ENCODE measurements at places on chromosomes 2 and 18.
A peak's percentile ranks its signal among the peaks of the same experiment; 100 is the strongest.

DNA sequence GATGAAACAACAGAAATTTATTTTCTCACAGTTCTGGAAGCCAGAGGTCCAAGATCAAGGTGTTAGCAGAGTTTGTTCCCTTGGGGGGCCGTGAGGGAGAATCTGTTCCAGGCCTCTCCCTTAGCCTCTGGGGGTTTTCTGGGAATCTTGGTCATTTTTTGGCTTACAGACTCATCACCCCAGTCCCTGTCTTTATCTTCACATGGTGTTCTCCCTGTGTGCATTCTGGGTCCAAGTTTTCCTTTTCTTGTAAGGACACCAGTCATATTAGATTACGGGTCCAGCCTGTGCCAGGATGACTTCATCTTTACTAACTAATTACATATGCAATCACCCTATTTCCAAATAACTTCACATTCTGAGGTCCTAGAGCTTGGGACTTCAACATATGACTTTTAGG, 292.5 kb upstream of the TRIB2 start:
- no peak for DNase-seq

DNA sequence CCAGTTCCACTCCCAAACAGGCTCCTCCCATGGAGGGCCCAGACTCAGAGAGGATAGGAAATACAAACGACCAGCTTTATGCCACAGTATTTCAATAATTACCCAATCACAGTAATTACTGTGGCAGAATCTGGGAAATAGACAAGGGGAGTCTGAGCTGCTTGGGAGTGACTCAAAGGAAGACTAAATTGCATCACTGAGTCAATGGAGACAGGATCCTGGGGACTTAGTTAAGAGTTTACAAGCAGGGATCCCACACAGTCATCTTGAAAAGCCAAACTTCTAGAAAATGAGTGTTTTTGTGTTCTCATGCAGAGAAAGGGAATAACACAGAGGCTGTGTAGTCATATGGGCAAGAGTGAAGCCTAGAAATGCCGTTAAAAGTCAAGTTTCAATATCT, 1142.1 kb downstream of the CNTNAP5 start:
- DNase-seq, result no peak

DNA sequence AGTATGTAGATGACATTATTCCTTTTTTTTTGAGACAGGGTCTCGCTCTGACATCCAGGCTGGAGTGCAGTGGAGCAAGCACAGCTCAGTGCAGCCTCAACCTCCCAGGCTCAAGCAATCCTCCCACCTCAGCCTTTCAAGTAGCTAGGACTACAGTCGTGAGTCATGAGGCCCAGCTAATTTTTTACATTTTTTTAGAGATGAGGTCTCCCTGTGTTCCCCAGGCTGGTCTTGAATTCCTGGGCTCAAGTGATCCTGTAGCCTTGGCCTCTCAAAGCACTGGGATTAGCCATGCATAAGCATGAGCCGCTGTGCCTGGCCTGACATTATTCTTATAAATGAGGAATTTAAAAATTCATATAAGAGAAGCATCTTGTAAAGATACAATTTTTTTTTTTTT, 86.9 kb downstream of the FAM117B start:
- no peak for DNase-seq

DNA sequence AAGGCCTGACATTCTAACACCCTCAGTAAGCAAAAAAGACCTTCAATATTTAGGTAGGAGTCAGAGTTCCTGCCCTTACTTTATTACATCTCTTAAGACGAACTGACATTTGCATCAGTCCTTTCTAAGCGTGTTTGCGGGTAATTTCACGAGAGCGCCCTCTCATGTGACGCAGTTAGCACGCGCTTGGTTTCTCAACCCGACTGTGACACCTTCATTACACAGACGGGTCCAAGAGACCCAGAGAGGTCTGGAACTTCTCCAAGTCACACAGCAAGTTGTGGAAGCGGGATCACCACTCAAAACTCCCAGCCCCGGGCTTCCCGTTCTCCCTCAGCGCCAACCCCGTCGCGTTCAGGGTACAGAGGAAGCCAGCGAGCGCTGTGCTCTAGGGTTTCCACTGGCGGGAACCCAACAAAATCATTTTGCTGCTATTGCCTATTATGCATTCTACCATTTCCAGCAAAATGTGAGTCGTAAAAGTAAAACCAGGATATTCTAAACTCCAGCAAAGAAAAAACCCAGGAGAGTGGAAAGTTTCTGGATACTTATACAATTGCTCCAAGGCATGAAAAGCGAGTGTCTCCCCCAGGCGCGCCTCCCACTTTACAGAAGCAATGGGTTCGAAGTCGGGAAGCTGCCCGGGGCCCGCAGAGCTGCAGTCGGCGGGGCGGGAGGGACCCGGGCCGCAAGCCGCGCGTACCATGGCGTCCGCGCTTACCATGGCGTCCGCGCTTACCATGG, 601 bp downstream of the ENOSF1 start:
- DNase-seq, result peak; percentile 79

- DNase-seq, result no peak
These were observed 12.5 kb downstream of the METTL21A start for GRCh38 chr2:207612714-207613113.

DNA sequence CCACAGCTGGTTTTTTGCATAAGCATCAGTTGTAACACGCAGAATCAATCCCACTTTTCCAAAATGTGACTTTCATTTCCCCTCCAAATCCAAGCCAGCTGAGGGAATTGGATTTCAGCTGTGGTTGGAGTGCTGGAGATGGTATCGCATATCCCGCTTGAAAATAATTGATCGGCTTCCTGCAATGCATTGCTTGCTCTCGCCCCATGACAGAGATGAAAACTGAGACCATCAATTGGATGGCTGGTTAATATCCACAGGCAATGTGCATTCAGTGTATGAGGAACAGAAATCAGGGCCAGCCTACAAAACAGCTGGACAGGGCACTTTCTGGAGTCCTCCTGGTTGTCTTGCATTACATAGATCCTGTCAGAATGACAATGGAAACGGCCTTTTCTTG, 135.3 kb downstream of the MAIP1 start:
- no peak for DNase-seq

GRCh38 chr2:53744395-53745065, 23.1 kb upstream of the CHAC2 start:
- no peak for DNase-seq

DNA sequence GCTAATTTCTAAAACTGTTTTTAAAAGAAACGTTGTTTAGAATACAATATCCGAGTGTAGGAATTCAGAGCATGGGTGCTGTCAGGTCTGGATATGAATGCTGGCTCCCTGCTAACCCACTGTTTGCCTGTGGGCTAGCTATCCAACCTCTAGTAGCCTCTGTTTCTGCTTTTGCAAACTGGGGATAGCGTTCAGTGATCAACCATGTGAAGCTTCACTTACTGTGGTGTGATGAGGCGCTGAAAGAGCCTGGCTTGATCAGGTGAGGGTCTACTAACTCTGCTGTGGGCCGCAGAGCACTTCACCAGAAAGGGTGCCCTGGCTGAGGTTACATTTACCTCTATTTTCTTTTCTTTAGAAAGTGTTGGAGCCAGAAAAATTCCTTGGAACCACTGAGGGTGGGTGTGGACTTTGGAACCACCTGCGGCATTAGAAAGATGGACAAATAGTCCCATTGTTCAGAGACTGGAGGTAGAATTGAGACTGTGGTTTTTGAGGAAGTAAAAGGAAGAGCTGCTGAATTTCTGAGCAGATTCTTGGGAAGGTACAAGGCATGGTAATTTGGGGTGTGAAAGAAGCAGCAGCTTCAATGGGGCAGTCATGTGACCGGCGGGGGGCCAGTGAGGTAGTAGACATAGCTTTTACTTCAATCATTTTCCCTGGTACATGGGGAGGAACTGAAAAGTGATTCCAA, 96.3 kb upstream of the CD302 start:
- DNase-seq, result no peak

DNA sequence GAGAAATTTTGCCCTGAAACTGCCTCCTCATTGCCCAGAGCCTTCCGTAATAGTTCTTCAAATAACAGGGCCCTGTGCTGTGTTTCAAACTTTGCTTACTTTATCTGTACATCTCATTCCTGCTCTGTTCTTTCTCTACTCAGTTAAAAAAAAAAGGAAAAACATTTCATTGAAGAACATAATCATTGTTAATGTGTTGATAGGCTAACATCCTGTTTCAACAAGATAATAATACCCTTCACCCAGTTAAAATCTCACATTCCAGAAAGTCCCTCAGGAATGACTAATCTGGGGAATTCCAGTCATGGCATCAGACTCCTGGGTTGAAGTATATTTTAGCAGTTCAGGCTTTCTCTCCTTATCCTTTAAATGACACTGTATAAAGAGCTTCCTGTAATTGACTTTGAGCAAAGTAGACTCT, 45.6 kb upstream of the ITGAV start:
- no peak for DNase-seq

DNA sequence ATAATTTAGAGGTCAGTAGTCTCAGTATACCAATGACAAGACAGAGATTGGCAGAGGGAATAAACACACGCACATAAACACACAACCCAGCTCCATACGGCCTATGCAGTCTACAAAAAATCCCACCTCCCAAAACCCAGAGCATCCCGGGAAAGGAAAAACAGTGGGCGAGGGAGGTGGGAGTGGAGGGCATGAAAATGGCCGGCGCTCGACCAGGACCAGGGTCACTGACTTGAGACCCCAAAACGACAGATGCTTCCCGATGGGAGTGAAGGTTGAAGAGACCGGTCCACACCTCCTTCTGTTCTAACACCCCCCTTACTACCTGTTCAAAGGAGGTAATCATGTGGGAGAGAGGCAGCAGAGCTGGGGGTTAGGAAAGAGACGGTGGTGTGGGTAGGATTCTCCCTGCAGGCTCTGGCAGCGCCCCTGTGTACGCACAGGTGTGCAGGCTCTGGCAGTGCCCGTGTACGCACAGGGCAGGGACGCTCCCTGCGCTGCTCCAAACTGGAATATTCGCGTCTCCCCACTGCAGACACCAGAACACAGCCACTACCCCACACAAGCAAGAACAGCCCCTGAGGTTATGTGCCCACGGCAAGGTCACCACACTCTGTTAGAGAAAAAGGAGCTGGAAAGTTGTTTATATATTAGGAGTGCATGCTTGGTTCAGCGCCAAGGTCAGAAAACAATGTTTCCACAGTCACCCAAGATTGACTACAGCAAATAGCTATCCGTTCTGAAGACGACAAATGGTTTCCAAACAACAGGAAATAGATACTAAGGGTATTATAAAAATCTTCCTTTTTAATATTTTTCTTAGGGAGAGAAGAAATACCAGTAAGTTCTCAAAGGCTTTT, 67.9 kb downstream of the EIPR1 start:
- no peak for DNase-seq

DNA sequence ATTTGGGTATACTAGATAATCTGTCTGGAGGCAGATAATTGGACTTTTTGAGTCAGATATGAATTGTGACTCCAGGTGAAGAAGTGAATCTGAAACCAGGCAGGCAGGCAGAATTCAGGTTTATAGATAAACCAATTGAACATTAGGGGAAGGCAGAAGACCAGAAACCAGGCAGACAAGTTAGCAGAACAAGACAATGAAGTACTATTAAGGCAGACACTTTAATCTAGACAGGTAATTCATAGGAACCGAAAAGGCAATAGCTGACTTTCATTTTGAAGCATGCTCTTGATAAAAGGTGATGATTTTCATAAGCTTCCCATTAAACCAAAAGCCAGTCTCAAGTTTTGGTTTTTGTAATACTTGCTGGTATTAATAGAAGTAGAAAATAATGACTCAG, 19.3 kb upstream of the SLC4A10 start:
- no peak for DNase-seq

- no peak for DNase-seq
These were observed 51.8 kb downstream of the COA5 start for GRCh38 chr2:98556344-98557033.

- DNase-seq, result no peak
These were observed 290.9 kb upstream of the SIX2 start for GRCh38 chr2:45300026-45300750.

- DNase-seq, result no peak
These were observed 14.9 kb downstream of the KIAA1328 start for GRCh38 chr18:36843784-36844183.

GRCh38 chr2:163690896-163691295, 44.9 kb downstream of the FIGN start:
- no peak for DNase-seq

- DNase-seq, result no peak
These were observed 31.3 kb upstream of the SNED1 start for GRCh38 chr2:240966906-240967680.

DNA sequence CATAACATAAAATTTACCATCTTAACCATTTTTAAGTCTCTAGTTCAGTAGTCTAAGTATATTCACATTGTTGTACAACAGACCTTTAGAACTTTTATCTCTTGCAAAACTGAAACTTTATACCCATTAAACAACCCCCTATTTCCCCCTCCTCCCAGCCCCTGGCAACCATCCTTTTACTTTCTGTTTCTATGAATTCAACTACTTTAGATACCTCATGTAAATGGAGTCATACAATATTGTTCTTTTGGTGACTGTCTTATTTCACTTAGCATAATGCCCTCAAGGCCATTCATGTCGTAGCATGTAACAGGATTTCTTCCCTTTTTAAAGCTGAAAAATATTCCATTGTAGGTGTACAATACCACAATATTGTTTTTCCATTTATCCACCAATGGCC, 129.8 kb downstream of the PDE11A start:
- no peak for DNase-seq

- DNase-seq, result no peak
These were observed 8.6 kb downstream of the SH3RF3 start for GRCh38 chr2:109137616-109138015.

GRCh38 chr2:79294994-79295393, 135.4 kb upstream of the REG3A start:
- DNase-seq, result no peak

- no peak for DNase-seq
These were observed 484.4 kb downstream of the CMPK2 start for GRCh38 chr2:6381326-6381725.

DNA sequence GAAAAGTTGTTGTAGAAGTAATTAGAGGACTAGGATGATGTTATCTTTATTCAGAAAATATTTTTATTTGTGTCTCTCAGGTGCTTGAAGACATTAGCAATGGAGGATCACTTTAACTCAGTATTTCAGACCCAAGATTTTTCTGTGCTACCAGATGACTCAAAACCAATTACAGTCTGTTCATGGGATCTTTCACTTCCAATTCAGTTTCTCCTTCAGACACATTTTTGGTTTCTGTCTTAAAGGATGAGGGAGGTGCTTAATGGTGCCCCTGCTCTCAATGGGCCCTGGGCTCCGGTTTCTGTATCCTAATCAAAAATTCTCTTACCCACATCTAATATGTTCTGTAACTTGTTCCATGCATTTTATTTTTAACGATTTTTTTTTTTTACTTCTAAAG, 53.7 kb upstream of the HDAC4 start:
- DNase-seq, result no peak

DNA sequence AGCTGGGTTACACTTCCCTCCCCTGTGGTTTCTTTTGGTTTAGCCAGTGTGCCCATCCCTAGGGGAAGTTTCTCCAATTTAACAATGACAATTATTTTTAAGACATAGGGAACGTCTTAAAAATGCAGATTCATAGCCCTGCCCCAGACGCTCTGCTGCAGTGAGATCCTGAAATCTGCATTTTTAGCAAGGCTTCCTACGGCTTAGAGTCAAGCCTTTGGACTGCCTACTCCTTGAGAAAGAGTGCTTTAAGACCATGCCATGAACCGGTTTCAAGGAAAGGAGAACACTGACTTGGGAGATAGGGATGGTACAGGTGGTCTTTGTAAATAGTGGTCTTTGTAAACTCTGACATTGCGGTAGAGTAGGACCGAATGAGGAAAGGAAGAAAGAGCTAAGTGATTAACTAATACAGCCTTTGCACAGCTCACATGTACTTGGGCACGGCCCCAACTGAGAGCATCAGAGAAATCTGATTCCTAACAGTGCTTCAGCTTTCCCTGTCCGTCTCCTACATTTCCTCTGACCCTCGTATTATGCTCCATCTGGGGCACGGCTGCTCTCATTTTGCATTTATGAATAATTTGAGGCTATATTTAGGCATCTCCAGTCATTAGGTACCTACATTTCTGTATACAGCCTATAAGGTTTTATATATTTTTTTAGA, 217.6 kb upstream of the TANK start:
- no peak for DNase-seq
